CD4-positive, alpha-beta memory T cell (primary cell): ENCODE measurements at places on chromosomes 1 and 21. TPM values are rescaled to one million over a fixed set of nuclear protein-coding genes. Genes with fewer than 3 reads are reported as not detected.

The TMPRSS2 gene
- not detected for total RNA-seq

The TRIM67 gene
- not detected for total RNA-seq

The SYT11 gene
- total RNA-seq, result 18.2 TPM

The CCDC17 gene
- 7.6 TPM for total RNA-seq

GRCh38 chr1:64955097-64956009 is 11.0 kb downstream of the JAK1 start:
- DNase-seq, result no peak

GRCh38 chr1:87888446-87888845 is 559.8 kb downstream of the LMO4 start:
- no peak for DNase-seq

GRCh38 chr21:20591284-20591683 is 406.9 kb upstream of the NCAM2 start:
- no peak for DNase-seq

DNA sequence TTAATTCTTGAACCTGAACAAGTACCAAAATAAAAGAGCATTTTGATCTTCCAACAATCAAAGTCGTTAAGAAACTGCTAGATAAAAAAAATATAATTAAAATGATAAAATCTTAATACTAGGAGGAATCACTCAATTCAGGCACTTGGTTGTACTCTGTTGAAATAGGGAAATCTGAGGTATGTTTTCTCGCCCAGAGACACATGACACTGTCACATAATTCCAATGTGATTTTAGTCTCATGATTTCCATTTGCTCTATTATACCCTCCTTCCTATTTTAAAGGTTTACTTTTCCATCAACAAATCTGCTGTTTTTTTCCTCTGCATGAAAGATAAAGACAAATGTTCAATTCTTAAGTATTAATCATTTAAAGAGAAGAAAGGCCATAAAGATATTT is 97.6 kb downstream of the ZZZ3 start:
- no peak for DNase-seq

- DNase-seq, result no peak
Measured at GRCh38 chr1:208933984-208934525, 649.5 kb upstream of the CAMK1G start.

- no peak for DNase-seq
Measured at GRCh38 chr1:115300087-115300876, 37.8 kb downstream of the NGF start.

GRCh38 chr1:34929853-34930701 is 627 bp upstream of the DLGAP3 start:
- DNase-seq, result no peak

- no peak for DNase-seq
Measured at GRCh38 chr1:202362212-202362611, 13.7 kb downstream of the PPP1R12B start.

GRCh38 chr1:217211486-217211885 is 419.4 kb downstream of the GPATCH2 start:
- no peak for DNase-seq

DNA sequence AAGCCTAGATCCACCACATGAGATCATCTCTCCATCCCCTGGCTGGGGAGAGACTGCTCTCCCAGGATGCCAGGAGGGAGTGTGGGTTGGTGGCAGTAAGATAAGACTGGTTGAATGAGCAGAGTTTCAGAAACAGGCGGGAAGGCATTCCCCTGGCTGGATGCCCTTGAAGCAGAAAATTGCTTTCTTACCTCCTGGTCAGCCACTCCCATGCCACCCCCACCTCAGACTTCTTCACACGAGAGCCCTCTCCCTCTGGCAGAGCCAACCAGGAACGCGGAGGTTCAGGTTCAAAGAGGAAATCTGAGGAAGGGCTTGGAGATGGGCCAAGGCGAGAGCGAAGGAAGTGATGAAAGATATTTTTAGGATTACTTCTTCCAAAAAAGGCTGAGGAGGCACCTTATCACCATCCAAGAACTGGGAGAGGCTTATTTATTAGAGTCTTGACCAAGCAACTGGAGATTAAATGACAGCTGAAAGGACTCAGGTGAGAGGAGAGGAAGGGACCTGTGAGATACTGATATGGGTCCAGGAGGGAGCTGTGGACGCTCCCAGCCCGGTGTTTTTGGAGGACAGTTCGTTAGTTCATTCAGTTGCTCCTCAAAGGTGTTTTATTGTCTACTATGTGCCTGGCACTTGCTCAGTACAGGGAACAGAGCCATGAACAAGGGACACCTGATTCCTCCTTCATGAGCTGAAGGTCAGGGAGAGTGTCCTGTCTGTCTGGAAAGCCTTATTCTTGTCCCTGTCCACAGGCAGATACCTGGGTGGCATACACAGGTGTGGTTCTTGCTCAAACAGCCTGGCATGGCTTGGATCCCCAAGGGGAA is 18.9 kb upstream of the SLC26A9 start:
- no peak for DNase-seq

DNA sequence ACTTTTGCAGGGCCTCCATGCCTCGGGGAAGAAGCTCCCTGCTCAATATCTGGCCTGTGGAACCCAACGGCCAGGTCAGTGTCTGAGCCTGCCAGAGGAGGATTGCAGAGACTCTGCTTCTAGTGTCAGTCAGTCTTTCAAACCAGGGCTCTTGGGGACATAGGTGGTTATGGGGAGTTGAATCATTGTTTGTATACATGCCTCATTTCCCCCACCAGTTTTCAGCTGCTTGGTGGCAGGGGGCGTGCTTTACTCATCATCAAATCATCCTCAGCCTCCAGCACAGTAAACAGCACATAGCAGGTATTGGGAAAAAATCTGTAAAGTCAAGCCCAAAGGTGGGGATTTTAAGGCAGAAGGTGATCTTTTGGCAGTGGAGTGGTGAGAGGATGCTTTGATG is 17.4 kb upstream of the FAM89A start:
- no peak for DNase-seq

DNA sequence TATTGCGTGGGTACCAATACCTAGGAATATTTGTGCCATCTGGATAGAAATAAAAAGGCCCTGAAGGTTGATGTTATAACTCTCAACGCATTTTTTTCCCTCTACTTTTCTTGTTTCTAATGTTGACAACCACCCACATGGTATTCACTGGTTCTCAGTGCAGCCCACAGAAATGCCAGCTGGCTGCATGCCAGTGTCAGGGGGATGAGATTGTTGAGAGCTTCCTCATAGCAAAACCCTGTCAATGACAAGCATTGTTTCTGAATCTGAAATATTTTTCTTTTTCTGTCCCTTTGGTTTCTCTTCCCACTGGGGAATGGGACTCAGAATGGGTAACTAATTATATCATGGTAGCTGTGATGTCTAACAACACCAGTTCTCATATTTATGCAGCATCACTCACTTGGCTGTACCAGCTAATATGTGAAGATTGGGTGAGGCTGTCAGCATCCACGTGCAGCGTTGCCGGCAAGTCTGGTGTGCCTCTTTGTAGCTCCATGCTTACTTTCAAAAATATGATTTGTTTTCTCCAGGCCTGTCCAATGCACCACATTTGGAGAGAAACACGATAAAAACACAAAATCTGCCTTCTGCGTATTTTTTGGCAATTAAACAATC is 284.6 kb downstream of the PTBP2 start:
- DNase-seq, result no peak

- DNase-seq, result no peak
Measured at GRCh38 chr21:15781986-15782385, 52.2 kb downstream of the USP25 start.

- no peak for DNase-seq
Measured at GRCh38 chr1:221392453-221392852, 349.4 kb downstream of the DUSP10 start.

DNA sequence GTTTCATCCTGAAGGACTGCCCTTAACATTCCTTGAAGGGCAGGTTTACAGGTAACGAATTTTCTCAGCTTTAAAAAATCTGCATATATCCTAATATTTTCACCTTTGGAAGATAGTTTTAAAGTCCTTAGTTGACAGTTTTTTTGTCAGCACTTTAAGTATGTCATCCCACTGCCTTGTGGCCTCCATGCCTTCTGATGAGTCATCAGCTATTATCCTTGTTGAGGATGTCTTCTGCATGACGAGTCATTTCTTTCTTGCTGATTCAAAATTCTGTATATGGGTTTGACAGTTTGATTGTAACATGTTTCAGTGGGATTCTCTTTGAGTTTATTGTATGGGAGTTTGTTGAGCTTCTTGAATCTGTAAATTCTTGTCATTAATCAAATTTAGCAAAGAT is 500.6 kb downstream of the DISC1 start:
- no peak for DNase-seq

DNA sequence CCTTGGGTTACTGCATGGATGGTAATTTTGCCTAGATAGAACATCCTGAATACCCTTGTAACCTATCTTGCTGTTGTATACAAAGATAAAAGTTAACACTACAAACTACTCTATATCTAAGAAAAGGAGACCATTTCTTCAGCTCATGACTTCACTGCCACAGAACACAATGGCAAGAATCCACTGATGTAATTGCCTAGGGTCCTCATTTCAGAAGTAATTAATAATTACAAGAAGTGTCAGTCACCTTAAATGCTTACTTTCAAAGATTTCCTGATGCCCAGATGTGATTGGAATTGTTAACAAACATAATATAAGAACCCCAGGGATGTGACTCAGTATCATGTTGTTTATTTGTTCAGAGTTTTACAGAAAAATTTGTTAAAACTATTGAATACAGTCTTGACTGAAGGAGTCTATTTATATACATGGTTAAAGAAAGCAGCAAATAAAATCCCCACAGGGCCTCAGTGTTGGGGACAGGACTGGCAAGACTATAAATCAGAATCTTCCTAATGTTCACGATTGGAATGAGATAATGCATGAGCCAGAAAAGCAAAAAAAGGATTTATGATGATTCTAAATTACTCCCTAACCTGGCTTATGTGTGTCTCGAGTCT is 83.9 kb downstream of the CRB1 start:
- no peak for DNase-seq

- no peak for DNase-seq
Measured at GRCh38 chr1:22050330-22050729, 2.2 kb upstream of the CDC42 start.

- DNase-seq, result peak; percentile 49
Measured at GRCh38 chr1:199113265-199113869, 474.5 kb downstream of the PTPRC start.
